Activated CD4-positive, alpha-beta T cell treated with anti-CD3 and anti-CD28 coated beads for 1 hour (primary cell): ENCODE measurements at places on chromosomes 6 and 20.

- DNase-seq: no peak
These were observed 14.3 kb upstream of the INSM1 start for GRCh38 chr20:20353576-20353975.

GRCh38 chr6:135412761-135413160, 84.8 kb downstream of the AHI1 start:
- no peak for DNase-seq

DNA sequence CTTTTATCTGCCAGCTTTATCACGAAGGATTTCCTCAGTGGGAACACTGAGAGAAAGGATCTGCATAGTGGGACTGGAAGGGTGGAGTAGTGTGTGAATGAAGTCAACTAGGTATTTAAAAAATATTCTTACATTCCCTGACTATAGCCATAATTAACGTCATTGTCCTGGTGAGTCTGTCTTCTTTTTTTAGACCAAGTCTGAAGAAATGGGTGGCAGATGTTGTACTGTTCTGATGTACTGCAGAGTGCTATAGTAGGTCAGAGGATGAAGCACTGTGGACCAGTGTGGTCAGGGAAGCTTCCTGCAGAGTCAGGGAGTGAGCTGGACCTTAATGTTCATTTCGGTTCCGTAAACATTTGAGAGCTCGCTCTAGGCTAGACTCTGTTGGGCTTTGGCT, 11.9 kb downstream of the TULP4 start:
- no peak for DNase-seq

DNA sequence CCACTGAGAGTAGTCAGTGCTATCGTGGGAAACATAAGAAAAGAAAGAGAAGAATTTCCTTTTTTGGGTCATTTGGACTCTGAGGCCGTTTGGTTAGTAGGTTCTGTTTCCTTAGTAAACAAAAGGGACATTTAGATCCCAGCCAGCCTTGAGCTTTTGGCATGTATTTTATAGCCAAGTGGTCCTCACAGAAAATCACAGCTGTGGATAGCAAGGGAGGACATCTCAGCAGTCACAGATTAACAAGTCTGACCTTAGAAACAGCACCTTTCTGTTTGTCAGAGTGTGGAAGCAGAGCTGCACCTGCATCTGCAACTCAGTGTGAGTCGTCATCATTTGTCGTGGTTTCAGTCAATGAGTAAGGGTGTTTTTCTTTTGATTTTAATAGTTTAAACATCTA, 40.5 kb downstream of the FAM120B start:
- DNase-seq: no peak

GRCh38 chr20:1060985-1061384, 57.4 kb upstream of the PSMF1 start:
- no peak for DNase-seq

DNA sequence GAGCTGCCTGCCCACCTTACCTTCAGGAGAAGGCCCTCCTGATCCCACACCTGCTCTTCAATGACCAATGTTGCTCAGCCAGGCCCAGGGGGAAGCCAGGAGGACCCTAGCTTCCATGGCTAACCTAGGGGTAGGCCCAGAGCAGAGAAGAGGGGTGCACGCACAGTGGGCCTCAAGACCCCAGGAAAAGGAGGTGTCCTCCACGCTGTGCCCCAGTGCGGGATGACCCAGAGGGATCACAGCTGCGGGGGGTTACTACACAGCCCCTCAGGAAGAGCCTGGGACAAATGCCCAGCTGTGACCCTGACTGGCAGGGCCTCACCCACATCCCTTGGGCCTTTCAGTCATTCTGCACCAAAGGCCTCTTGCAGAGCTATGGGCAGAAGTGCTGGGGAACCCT, 31.6 kb upstream of the APMAP start:
- no peak for DNase-seq

- DNase-seq: no peak
These were observed 20.4 kb upstream of the SIRPD start for GRCh38 chr20:1577906-1578305.

DNA sequence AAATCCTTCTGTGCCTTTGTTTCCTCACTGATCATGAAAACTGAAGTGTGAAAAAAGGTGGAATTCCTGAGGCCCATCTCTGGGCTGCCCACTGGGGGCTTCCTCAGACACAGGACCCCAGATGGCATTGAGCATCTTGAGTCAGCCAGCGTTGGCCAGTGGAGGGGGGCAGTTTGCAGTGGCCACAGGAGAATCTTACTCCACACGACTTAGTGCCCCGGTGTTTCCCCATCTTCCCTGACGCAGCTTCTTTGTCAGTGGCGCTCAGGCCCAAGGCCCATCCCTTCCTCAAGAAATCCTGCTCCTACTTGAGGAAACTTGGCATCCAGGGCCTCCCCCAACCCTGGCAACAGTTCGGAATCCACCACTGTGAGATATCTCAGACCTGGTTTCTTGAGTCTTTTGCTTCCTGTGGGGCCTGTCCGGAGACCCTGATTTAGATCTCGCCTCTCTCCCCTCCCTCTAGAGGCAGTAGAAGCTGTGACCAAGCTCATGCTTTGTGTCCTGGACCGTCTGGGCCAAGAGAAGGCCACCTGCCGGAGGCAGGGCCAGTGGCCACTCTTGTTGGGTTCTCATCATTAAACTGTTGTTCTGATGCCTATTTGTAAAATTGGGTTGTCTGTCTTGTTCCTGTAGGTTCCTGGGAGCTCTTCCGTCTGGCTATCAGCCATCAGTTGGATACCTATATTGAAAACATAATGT, 20.2 kb upstream of the DLGAP4 start:
- DNase-seq: no peak

DNA sequence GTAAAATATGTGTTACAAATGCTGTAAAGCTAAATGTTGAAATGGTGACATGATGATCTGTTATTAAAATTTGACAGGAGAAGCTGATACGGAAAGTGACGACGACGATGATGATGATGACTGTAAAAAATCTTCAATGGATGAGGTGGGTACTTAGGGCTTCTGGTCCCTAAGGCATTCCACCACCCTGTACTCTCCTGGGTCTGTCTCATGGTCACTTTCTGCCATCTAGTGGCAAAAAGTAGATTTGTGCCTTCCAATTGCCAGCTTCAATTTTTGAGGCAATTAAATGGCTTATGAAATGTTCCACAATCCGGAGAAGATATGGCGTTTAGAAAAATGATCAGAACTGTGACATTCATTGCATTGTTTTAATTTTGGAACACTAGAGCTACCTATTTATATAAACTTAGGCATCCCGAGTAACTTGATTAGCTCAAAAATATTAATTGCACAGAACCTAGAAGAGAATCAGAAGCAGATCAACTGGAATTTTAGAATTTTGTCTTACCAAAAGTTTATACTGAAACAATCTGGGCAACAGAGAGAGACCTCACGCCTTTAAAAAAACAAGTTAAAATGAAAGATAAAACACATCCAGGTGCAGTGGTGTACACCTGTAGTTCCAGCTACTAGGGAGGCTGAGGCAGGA, 346.5 kb upstream of the PLCB4 start:
- DNase-seq: no peak

DNA sequence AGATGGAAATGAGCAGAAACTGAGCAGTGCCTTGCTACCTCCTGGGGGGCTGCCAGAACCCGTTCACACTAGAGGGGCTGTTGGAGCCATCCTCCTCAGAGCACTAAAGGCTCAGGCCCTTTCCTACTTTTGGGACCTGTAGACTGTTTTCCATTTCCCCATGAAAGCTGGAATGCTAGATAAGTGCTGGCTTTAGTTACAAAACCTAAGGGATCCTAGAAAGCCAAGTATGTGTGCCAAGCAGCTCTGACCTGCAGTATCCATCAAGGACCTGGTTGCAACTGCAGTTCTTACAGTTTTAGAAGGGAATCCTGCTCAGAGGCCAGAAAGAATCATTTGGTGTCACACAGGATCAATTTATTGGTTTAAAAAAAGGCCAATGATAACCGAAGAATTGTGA, 176.7 kb upstream of the COL21A1 start:
- no peak for DNase-seq

GRCh38 chr6:128339635-128340450, 180.6 kb downstream of the PTPRK start:
- DNase-seq: no peak

DNA sequence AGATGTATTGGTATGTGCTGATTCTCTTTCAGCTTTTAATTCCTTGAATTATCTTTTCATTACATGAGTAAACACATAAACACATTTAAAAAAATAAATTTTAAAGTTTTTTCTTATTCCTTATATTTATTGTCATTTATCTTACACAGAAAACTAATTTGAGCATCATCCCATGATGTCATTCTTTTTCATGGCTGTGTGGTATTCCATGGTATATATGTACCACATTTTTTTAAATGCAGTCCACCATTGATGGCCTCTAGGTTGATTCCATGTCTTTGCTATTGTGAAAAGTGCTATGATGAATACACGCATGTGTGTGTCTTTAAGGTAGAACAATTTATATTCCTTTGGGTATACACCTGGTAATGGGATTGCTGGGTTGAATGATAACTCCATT, 33.3 kb downstream of the OTOR start:
- no peak for DNase-seq

- DNase-seq: no peak
These were observed 485.9 kb upstream of the JAG1 start for GRCh38 chr20:11159728-11160127.

DNA sequence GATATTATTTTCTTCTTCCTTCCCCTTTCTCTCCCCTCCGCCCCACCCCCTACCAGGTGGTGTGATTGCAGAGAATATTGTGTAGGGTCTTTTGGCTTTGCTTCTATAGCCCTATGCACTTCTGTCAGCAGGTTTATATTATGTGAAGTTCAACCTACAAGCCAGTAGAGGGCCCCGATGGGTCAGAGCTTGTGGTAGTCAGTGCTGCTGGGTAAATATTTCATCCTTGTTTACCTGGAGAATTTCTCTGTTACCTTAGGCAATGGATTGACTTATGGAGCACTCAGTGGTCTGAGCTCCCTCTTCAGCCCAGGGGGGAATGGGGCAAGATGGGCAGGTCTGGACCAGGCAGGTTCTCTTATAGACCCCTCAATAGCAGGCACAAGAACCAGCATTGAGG, 720.9 kb downstream of the GRIK2 start:
- no peak for DNase-seq

- no peak for DNase-seq
These were observed 54.8 kb downstream of the ADGRB3 start for GRCh38 chr6:68689910-68690309.
